Lower lobe of right lung (tissue), 2 donors: ENCODE measurements at places on chromosomes 11 and 22. TPM values are rescaled to one million over a fixed set of nuclear protein-coding genes. Genes with fewer than 3 reads are reported as not detected.

GPHA2 gene
- total RNA-seq = not detected

RAB3IL1 gene
- 11.4 TPM for total RNA-seq

CNGA4 gene
- total RNA-seq = 3.8 TPM

P2RY6 gene
- total RNA-seq = 3.6 TPM

LZTR1 gene
- total RNA-seq = 51.6 TPM

TTLL12 gene
- 21.6 TPM for total RNA-seq

VPREB3 gene
- total RNA-seq = not detected

- H3K4me1 ChIP-seq = peaks cover 33% of the 10 kb centered on the region
- H3K4me3 ChIP-seq = no peak overlapping the region
- DNase-seq = no peak
- no peak overlapping the region for H3K27ac ChIP-seq
- no peaks in the 10 kb centered on the region for H3K27me3 ChIP-seq
Observed at GRCh38 chr22:50274311-50274710, 4.1 kb upstream of the MAPK11 start.

- H3K4me1 ChIP-seq = peaks cover 41% of the 10 kb centered on the region
- no peaks in the 10 kb centered on the region for H3K36me3 ChIP-seq
- H3K27ac ChIP-seq = peak overlapping the region; percentile 62
- DNase-seq = peak; percentile 66
Observed at GRCh38 chr11:2886191-2886894, 768 bp upstream of the CDKN1C start.

GRCh38 chr11:124915541-124916369 is 3.3 kb upstream of the HEPN1 start:
- no peaks in the 10 kb centered on the region for H3K36me3 ChIP-seq
- H3K4me3 ChIP-seq = no peak overlapping the region
- no peak for DNase-seq
- H3K27ac ChIP-seq = no peak overlapping the region

- no peak for DNase-seq
- H3K27ac ChIP-seq = no peak overlapping the region
- no peaks in the 10 kb centered on the region for H3K36me3 ChIP-seq
- no peaks in the 10 kb centered on the region for H3K27me3 ChIP-seq
Observed at GRCh38 chr11:133842730-133843129, 2.6 kb downstream of the SPATA19 start.

GRCh38 chr22:45892681-45893461 is 84.1 kb downstream of the WNT7B start:
- no peaks in the 10 kb centered on the region for H3K4me1 ChIP-seq
- peaks cover 47% of the 10 kb centered on the region for H3K27me3 ChIP-seq
- DNase-seq = peak; percentile 38
- H3K27ac ChIP-seq = no peak overlapping the region

DNA sequence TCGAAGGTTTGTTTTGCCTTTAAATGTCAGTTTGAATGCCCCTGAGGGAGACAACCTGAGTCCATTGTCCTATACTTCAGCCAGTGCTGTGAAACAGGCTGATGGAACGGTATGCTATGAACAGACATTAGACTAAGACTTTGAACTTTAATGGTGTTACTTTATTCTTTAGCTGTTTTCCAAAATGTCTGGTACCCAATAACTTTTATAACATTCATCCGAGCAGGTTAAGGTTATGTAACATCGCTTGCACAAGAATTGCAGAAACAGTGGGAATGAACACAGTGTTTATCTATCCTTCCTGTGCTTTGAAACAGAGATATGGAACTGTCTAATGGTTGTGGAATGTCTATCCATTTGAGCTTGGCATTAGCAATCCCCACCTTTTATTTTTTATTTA is 12.5 kb upstream of the PTS start:
- no peaks in the 10 kb centered on the region for H3K4me1 ChIP-seq
- no peak overlapping the region for H3K4me3 ChIP-seq
- H3K36me3 ChIP-seq = no peaks in the 10 kb centered on the region
- no peak overlapping the region for H3K27ac ChIP-seq

GRCh38 chr11:47111318-47111804 is 65.3 kb downstream of the ARFGAP2 start:
- no peak for DNase-seq
- no peak overlapping the region for H3K4me3 ChIP-seq
- no peaks in the 10 kb centered on the region for H3K36me3 ChIP-seq

DNA sequence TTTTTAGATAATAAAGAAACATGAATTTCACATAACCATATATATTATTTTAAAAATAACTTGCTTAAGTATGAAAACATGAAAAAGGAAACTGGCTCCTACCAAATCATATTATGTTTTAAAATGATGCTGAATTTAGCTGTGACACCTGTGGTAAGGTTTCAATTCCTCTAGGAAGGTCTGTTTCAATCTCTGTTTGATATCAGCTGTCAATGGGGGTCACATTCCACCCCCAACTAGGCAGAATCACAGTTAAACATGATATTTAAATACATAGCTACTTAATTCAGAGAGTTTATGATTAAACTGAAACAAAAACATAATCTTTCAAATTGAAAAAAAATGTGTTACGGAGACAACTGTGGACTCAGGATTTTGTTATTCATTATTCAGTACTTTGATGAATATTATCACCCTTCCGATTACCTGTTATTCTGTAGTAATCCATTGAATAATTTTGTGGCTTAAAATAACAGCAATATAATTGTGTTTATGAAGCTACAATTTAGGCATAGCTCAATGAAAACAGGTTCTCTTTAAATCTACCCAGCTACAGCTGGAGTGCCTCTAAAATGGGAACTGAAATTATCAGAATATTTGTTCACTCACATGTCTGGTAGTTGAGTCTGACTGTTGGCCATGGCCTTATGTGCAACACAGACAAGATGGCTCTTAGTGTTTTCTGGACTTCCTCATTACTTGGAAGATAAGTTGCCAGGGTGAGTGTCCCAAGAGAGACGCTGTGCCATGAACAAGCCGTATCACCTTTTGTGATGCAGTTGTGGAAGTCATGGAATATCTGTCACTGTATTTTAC is 244.6 kb upstream of the ANO3 start:
- no peak overlapping the region for H3K4me3 ChIP-seq
- no peaks in the 10 kb centered on the region for H3K4me1 ChIP-seq
- no peaks in the 10 kb centered on the region for H3K27me3 ChIP-seq
- H3K27ac ChIP-seq = no peak overlapping the region
- H3K36me3 ChIP-seq = no peaks in the 10 kb centered on the region

DNA sequence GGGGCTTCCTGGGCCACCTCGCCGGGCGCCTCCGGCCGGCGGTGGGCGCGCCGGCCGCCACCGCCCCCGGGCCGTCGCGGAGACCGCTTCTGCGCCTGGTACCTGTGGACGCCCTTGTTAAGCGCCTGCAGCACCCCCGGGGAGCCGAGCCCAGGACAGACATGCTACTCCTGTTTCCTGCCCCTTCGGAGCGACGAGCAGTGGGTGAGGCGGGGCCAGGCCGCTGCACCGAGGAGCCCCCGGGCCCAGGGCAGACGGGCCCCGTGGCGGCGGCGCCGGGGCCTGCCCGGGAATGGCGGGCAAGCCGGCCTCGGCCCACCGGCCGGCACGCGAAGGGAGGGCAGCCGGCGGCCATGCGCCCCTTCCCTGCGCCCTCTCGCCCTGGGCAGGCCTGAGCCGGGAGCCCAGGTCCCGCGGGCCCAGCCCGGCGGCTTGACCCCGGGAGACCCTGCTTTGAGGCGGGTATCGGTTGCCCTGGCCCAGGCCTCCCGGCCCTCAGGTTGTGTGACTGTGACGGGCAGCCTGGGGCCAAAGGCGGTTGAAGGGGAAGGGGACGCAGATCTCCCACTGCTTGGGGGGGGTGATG is 789 bp upstream of the KDM2A start:
- H3K4me3 ChIP-seq = peak overlapping the region; percentile 63
- peak; percentile 69 for DNase-seq
- H3K27ac ChIP-seq = peak overlapping the region; percentile 98
- peaks cover 37% of the 10 kb centered on the region for H3K4me1 ChIP-seq

DNA sequence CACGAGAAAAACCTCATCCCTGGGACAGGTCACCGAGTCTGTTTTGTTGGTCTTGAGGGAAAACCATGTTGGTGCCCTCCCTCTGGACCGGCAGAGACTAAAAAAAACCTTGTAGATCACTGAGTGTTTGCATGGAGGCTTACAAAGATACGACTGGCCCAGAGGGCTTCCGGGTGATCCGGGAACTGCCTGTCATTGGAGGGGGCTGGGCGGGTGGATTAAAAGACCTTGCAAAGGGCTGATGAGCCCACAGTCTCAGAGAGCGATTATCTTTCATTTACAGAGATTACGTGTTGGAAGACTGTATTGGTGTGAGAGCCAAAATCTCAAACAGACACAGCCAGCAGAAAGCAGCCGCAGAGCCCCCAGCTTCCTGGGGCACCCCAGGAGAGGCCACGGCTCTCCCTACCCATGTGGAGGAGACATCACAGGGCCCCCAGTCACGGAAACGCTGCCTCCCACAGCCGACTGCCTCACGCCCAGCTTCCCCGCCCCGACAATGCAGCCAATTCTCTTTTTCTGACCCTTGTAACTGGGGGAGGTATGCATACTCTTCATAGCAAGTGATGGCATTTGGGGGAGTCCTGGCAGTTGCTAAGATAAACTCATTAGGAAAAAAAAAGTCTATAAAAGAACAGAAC is 426.4 kb downstream of the CTTN start:
- DNase-seq = no peak
- no peak overlapping the region for H3K27ac ChIP-seq
- no peak overlapping the region for H3K4me3 ChIP-seq
- H3K4me1 ChIP-seq = no peaks in the 10 kb centered on the region
- H3K36me3 ChIP-seq = peaks cover 4% of the 10 kb centered on the region

DNA sequence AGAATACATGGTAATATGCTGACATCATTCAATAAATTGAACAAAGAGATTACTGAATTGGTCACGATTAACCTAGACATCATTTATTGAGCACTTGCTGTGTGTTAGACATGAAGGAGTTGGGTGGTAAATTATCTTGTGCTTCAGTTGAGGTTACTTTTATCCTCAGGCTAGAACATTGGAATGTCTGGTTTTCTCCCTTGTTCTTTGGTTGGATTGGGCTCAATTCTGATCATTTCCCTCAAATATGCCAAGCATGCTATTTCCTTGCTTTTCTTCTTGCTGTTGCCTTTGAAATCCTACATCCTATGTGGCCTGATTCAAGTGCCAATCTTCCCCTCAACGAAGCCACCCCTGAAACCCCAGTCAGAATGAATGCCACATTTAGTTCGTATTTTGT is 65.8 kb downstream of the DEUP1 start:
- H3K27me3 ChIP-seq = no peaks in the 10 kb centered on the region
- no peaks in the 10 kb centered on the region for H3K4me1 ChIP-seq
- DNase-seq = no peak
- H3K36me3 ChIP-seq = no peaks in the 10 kb centered on the region
- H3K4me3 ChIP-seq = no peak overlapping the region

GRCh38 chr11:118596224-118597146 is 10.9 kb upstream of the PHLDB1 start:
- no peak overlapping the region for H3K4me3 ChIP-seq
- peaks cover 11% of the 10 kb centered on the region for H3K4me1 ChIP-seq
- H3K27ac ChIP-seq = no peak overlapping the region
- no peaks in the 10 kb centered on the region for H3K27me3 ChIP-seq
- H3K36me3 ChIP-seq = peaks cover 100% of the 10 kb centered on the region
- no peak for DNase-seq
